ENCODE measurements at places on chromosomes 4 and X. TPM values are rescaled to one million over a fixed set of nuclear protein-coding genes. Genes with fewer than 3 reads are reported as not detected.

GRCh38 chr4:24777536-24778463 lies 17.6 kb upstream of the SOD3 start:
- no peak for DNase-seq

GRCh38 chr4:8472689-8473197 lies 32.2 kb downstream of the TRMT44 start:
- peak; percentile 96 for DNase-seq

The SERTM2 gene
- total RNA-seq = not detected

- DNase-seq = no peak
These were observed 767.3 kb upstream of the TENM3 start for GRCh38 chr4:181475781-181476507.

DNA sequence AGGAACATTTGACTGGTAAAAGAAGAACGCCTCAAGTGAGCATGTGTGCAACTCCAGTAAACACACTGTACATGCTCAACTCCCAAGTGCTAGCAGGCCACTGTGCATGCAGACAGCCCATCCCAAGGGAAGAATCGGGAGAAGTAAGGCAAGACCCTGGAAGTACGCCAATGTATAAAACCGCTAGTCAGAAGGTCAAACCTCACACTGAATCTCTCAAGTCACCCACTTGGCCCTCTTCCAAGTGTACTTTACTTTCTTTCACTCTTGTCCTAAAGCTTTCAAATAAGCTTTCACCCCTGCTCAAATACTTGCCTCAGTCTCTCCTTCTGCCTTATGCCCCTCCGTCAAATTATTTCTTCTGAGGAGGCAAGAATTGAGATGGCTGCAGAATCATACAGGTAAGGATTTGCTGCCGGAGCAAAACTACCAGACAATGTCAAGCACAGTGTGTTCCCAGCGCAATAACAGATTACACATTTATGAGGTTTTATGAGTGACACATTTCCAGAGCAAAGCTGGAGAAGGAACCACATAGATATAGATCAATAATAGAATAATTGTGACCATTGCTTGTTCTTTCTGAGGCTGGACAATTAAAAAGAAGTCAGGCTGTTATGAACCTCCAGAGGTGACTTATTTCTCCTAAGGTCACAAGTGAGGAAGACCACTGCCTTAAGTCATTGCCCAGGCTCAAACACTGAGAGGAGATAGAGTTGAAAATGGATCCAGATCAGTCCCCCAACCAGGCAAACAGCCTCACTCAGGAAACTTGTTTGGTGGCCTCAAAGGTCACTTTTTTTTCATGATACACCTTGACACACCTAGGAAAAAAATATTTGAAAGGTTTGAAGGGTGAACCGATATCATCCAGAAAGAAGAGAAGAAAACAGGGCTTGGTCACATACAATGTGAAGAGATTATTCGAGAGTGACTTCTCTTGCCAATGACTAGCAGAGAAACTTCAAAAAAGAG lies 26.3 kb downstream of the CXCL1 start:
- no peak for DNase-seq

The SHISA3 gene
- not detected for total RNA-seq
